Cerebellar cortex (tissue), 1 donor: ENCODE measurements at places on chromosomes 12 and 14.

DNA sequence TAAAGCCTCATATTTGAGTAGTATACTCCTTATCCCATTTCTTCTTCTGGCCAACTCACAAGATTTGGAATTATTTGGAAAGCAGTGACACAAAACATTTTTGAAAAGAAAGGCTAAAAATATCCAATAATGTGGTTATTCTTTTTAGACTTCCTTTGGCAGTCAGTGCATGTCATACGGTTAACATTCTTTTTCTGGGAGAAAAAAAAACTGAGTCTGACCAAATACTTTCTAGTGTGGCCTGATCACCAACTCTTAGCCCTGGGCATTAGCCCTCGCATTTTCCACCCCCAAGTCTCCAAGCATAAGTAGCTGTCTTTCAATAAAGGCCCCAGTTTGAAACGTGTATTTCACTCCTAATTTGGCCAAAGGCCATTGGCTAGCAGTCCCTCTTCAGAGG is 5.9 kb downstream of the RASSF3 start:
- DNase-seq = no peak

GRCh38 chr14:96136371-96137005 is 68.2 kb upstream of the BDKRB2 start:
- DNase-seq = no peak

DNA sequence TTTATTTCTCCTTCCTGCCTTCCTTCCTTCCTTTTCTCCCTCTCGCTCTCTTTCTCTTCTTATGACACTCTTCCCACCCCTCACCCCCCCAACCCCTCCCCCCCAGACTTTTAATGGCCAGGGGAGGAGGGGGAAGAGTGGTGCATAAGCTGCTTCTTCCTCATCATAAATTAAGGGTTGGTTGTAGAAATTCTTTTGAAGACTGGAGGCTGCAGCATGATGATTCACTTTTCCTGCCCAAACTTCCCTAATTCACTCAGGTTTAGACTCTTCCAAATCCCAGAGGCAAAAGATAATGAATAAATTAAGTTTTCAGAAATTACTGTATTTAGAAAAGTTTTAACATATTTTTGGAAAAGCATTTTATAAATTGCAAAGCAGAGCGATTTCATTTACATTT is 58.2 kb downstream of the GRIP1 start:
- no peak for DNase-seq

- no peak for DNase-seq
Observed at GRCh38 chr14:58283730-58284129, 14.6 kb upstream of the ARID4A start.

- DNase-seq = no peak
Observed at GRCh38 chr12:43893670-43894069, 57.8 kb downstream of the TMEM117 start.

- no peak for DNase-seq
Observed at GRCh38 chr12:130701402-130701744, 14.7 kb downstream of the RIMBP2 start.

DNA sequence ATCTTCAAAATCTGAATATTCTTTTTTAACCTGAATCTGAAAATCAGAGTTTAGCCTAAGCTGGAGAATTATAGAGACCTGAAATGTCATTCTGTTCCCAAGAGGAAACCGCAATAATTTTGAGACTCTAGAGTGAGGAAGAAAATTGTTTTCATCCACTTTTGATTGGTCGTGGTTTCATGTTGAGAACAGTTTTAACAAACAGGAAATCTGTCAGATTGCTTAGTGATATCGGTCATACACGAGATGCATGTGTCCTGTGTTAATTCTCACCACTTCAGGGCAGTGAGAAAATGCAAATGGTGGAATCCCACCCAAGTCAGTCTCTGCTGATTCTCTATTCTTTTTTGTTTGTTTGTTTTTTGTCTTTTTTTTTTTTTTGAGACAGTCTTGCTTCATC is 1498.5 kb upstream of the TMEM132C start:
- DNase-seq = no peak

- no peak for DNase-seq
Observed at GRCh38 chr12:29733060-29733459, 50.7 kb downstream of the TMTC1 start.

DNA sequence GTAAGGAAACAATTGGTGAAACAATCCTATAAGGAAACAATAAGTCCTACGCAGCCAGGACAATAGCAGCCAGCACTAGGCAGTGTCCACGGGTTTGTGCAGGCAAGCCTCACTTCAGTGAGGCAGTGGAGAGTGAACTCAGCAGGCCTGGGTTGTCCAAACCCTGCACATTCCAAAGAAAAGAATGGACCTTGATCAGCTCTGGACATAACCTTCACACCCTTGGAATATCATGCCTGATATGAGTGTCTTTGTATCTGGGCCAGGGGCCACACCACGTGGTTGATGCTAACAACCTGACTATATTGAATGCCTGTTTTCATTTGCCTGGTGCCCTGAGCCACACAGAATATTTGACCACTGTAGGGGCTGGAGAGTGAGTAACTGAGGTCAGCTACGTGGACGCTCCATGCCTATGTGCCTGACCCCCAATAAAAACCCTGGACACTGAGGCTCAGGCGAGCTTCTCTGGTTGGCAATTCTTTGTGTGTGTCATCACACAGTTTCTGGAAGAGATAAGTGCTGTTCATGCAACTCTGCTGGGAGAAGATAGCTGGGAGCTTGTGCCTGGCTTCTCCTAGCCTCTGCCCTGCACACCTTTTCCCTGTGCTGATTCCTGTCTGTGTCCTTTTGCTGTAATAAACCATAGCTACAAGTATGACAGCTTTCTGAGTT is 81.4 kb upstream of the NCOR2 start:
- DNase-seq = no peak

DNA sequence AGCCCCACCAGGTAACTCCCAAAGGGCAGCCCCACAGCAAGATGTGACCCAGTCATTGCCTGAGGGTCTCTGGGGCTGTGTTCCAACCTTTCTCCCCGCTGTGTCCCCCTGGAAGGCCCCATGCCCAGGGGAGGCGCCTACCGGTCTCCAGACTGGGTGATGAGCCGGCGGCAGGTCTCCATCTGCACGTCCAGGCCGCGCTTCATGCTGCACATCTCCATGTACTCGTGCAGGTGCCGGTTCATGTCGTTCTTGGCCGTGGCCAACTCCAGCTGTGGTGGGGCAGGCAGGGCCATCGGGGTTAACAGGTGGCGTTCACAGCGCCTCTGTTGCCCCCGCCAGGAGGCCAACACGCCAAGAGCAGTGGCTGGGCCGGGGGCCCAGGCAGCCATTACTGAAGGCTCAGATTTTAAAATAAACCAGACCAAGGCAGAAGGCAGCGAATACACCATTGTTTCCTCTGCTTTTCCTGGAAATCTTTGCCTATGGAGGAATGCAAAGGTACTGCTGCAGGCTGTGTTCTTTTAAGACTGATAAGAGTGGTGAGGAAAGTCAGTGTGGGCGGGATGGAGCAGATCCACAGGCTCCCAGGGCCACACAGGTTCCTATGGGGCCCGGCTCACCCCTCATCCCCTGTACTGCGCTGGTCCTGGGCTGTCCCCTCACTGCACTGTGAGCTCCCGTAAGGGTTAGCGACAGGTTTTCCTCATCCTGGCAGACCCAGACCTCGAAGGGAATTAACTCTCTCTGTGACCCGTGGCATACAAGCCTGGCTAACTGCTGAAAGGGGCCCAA is 7.3 kb downstream of the GAPDH start:
- DNase-seq = no peak

- no peak for DNase-seq
Observed at GRCh38 chr14:101225157-101226152, 321.9 kb upstream of the RTL1 start.

DNA sequence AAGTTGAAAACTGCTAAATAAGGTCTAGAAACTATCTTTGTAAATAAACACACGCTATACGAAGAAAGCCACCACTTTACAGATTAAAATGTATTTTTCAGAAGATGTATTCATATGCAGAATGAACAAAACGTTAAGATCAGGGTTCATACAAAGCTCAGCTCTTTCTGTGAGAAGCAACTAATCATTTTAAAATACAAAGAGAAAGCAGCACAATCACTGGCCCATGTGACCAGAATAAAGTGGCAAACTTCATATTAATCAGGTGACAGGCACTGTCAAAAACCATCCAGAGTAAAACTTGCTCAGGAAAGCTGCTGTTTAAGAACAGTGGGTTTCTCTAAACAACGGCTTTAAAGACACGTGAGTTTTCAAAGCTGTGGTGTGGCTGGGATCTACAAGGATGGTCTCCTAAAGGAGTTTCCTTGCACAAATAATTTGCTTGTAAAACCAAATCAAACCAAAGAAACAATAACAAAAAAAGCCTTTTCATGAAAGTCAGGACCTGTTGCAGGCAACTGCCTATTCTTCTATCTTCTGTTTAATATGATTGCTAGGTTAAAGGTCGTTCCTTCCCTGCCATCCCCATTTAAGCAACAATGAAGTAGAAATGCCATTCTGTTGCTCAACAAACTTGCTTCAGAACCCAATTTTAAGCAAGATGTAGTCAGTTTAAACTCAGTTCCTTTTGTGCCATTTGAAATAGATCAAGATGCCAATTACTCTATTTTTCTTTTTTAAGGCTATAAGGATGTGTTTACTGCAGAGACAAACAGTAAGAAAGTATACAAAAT is 22.3 kb downstream of the SEL1L start:
- no peak for DNase-seq

DNA sequence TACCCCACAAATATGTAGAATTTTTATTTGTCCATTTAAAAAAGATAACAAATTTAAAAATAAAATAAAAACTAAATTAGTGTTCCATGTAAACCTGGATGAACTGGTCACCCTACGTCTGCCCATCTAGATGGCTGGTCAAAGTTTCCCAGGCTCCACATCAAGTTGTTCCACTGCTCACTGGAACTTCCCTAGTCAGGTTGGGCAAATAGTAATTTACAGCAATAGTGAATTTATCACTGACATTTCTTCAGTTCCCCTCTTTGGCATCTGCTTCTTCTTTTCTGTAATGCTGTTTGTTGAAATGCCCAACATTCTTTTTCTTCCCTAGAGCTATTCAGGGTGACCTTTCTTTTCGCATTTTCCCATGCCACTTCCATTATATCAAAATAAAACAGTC is 272.7 kb upstream of the BTG1 start:
- no peak for DNase-seq

GRCh38 chr14:54572316-54572715 is 5.4 kb downstream of the SAMD4A start:
- peak; percentile 56 for DNase-seq

DNA sequence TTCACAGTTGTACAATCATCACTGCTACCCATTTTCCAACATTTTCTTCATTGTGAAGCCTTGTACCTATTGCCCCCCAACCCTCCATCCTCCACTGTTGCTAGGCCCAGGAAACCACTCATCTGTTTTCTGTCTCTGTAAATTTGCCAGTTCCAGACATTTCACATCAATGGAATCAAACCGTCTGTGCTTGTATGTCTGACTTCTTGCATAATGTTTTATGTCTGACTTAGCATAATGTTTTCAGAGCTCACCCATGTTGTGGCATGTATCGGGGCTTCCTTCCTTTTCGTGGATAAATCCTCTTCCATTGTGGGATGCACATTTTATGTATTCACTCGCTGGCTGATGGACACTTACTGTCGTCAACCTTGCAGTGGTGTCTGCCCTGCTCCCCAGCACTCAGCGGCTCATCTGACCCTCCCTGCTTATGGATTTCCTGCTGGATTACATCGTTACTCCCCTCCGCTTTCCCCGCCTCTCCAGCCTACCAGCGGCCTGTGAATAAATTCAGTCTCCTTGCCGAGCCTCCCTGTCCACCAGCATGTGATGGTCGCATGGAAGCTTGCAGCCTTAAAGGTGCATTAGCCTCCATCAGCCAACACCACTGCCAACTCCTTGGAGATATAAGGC is 727.6 kb upstream of the TMEM132C start:
- no peak for DNase-seq

DNA sequence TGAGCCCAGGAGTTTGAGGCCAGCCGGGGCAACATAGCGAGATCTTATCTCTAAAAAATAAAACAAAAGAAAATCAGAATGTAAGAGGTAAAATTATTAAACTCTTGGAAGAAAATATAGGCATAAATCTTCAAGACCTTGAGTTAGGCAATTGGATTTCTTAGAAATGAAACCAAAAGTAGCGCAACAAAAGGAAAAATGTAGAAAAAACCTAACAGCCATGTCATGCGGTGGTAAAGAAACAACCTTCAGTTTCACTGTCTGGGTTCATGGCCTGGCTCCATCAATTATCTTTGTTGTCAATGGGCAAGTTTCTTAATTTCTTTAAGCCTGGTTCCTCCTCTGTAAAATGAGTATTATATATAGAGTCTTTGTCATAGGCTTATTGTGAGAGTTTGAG is 5.6 kb upstream of the GCH1 start:
- DNase-seq = no peak

DNA sequence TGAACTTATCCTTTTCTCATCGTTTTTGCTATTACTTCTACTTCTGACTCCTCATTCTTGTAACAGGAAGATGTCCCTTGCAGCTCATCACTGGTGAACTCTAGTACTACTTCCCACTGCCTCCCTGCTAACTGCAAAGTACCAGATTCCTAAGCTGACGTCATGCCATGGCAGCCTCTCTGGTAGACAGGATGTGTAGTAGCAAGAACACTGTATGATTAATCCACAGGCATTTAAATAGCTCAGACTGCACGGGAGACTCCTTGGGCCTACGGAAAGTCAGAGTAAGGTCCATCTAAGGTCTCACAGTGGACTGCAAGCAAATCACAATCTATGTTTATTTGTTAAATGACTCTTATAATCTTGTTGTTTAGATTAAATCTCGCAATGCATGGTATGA is 43.5 kb downstream of the DNAI7 start:
- no peak for DNase-seq

- no peak for DNase-seq
Observed at GRCh38 chr14:99722741-99723140, 38.6 kb downstream of the CYP46A1 start.

- DNase-seq = peak; percentile 70
Observed at GRCh38 chr14:96039633-96040311, 610 bp downstream of the C14orf132 start.

GRCh38 chr12:42180990-42181596 is 36.4 kb upstream of the GXYLT1 start:
- no peak for DNase-seq

DNA sequence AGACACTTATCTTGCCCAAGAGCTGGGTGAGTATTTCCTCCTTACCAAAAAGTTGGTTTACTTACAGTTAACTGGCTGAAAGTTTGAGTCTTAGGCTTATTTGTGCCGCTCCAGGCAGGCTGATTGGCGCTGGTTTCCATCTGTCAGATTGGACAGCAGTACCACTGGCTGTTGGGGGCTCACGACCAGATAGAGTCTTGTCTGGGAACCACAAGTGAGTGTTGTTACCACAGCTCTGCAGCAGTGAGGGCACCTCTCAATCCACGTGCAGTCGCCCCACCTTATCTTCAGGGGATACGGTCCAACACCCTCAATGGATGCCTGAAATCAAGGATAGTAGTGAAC is 58.9 kb downstream of the DDX51 start:
- peak; percentile 21 for DNase-seq

GRCh38 chr14:64760916-64761315 is 56.7 kb downstream of the PLEKHG3 start:
- DNase-seq = no peak
